Esophagus muscularis mucosa (tissue), 4 donors: ENCODE measurements at places on chromosomes 3 and 15. TPM values are rescaled to one million over a fixed set of nuclear protein-coding genes. Genes with fewer than 3 reads are reported as not detected.

GOLGA8R gene
- 2.5 TPM for total RNA-seq

DPPA4 gene
- not detected for total RNA-seq

WDR93 gene
- 0.17 TPM for total RNA-seq

MKRN3 gene
- total RNA-seq = not detected

CFAP100 gene
- not detected for total RNA-seq

GRCh38 chr3:144626835-144627234 lies 655.2 kb downstream of the DIPK2A start:
- no peaks in the 10 kb centered on the region for H3K4me1 ChIP-seq
- H3K4me3 ChIP-seq = no peak overlapping the region
- H3K27me3 ChIP-seq = no peaks in the 10 kb centered on the region
- H3K27ac ChIP-seq = no peak overlapping the region
- H3K36me3 ChIP-seq = no peaks in the 10 kb centered on the region

DNA sequence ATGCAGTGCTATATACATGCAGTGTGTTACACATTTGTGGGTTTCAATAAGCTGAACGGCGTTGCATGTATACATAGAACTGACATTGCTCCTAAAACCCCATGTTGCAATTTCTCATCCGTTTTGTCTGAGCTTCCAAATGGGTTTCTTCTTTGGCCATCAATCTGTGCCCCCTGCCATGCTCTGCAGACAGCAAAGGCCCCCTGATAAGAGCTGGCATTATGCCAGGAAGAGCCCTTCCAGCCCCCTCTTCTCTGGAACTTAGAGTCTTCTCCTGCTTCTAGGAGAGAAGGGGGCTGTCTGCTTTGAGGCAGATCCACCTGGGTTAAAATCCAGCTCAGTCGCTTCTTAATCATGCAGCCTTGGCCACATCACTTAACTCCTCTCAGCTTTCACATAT lies 254.0 kb downstream of the SLCO3A1 start:
- DNase-seq = no peak
- no peak overlapping the region for H3K27ac ChIP-seq
- H3K36me3 ChIP-seq = peaks cover 15% of the 10 kb centered on the region
- no peaks in the 10 kb centered on the region for H3K27me3 ChIP-seq
- no peak overlapping the region for H3K4me3 ChIP-seq

- peak; percentile 72 for DNase-seq
- no peaks in the 10 kb centered on the region for H3K36me3 ChIP-seq
- H3K4me3 ChIP-seq = no peak overlapping the region
- no peaks in the 10 kb centered on the region for H3K27me3 ChIP-seq
These were observed 89.1 kb downstream of the CRYGS start for GRCh38 chr3:186454881-186455703.

- no peaks in the 10 kb centered on the region for H3K36me3 ChIP-seq
- no peak overlapping the region for H3K4me3 ChIP-seq
- no peaks in the 10 kb centered on the region for H3K4me1 ChIP-seq
- no peaks in the 10 kb centered on the region for H3K27me3 ChIP-seq
- H3K27ac ChIP-seq = no peak overlapping the region
These were observed 68.0 kb downstream of the ATP2B2 start for GRCh38 chr3:10437272-10437994.

DNA sequence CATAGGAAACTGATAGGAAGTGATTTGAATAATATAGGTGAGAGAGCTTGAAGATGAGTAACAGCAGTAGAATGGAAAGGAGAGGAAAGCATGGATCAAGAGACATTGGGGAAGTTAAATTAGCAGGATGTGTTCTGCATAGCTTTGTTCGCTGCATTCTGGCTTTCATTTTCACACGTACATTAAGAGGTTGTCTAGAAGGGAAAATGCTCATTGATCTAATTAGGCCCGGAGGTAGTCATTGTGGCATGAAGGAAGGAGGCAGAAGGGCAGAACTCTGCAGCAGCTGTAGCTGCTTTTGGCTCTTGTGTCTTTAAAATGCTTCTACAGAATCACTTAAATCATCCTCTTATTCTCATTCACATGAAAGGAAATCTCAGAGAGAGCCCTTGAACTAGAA lies 40.3 kb downstream of the KCNAB1 start:
- no peak overlapping the region for H3K27ac ChIP-seq
- no peaks in the 10 kb centered on the region for H3K36me3 ChIP-seq
- DNase-seq = peak; percentile 75
- no peaks in the 10 kb centered on the region for H3K4me1 ChIP-seq

- H3K27ac ChIP-seq = no peak overlapping the region
- no peaks in the 10 kb centered on the region for H3K4me1 ChIP-seq
- no peaks in the 10 kb centered on the region for H3K36me3 ChIP-seq
- peak; percentile 70 for DNase-seq
These were observed 65.3 kb upstream of the SNRK start for GRCh38 chr3:43221076-43221475.

DNA sequence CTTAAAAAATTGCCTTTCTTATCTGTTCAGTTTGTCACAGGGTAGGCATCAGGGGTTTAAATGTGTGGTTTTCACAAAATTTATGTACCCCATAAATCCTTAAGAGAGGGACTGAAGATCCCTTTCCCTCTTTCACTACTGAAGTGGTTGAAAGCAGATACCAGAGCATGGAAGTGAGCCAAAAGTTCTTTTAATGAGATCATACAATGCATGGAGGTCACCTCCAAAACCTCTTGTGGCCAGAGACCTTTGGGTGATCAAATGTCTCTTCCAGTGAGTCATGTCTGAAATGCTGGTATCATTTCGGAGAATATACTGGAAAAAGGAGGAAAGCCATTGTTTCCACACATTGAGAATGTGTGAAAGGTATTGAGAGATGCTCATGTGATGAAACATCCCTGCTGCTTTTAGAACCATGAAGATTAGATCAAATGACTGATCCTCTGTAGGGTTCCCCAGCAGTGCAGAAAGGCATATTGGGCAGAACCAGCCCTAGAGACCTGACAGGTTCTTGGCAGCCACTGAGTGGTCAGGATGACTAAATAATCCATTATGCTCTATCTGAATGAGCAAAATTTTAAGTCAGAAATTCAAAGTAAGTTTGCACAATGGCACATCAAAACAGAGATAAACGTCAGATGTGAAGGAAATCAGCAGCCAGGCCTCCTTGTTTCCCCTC lies 165.8 kb upstream of the SLC2A2 start:
- H3K27me3 ChIP-seq = no peaks in the 10 kb centered on the region
- H3K4me1 ChIP-seq = no peaks in the 10 kb centered on the region
- H3K27ac ChIP-seq = no peak overlapping the region
- no peak for DNase-seq
- H3K36me3 ChIP-seq = no peaks in the 10 kb centered on the region

DNA sequence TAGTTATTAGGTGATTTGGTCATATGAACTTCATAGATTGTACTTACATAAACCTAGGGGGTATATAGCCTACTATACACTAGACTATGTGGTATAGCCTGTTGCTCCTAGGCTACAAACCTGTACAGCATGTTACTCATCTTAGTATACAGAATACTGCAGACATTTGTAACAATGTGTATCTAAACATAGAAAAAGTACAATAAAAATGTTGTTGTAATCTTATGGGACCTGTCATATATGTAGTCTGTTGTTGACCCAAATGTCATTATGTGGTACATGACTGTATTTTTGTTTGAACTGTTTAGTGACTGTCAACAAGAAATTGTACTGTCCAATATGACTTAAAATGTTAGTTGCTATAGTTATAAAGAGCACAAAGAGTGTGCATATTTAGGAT lies 69.8 kb downstream of the TCF12 start:
- no peak overlapping the region for H3K27ac ChIP-seq
- H3K36me3 ChIP-seq = peaks cover under 1% of the 10 kb centered on the region
- H3K27me3 ChIP-seq = no peaks in the 10 kb centered on the region
- no peak for DNase-seq

- no peak overlapping the region for H3K4me3 ChIP-seq
- DNase-seq = no peak
- no peaks in the 10 kb centered on the region for H3K36me3 ChIP-seq
- H3K4me1 ChIP-seq = no peaks in the 10 kb centered on the region
- no peak overlapping the region for H3K27ac ChIP-seq
- no peaks in the 10 kb centered on the region for H3K27me3 ChIP-seq
These were observed 2.3 kb upstream of the OR5K3 start for GRCh38 chr3:98388147-98388546.
